ENCODE measurements at places on chromosomes 11 and 22.

DNA sequence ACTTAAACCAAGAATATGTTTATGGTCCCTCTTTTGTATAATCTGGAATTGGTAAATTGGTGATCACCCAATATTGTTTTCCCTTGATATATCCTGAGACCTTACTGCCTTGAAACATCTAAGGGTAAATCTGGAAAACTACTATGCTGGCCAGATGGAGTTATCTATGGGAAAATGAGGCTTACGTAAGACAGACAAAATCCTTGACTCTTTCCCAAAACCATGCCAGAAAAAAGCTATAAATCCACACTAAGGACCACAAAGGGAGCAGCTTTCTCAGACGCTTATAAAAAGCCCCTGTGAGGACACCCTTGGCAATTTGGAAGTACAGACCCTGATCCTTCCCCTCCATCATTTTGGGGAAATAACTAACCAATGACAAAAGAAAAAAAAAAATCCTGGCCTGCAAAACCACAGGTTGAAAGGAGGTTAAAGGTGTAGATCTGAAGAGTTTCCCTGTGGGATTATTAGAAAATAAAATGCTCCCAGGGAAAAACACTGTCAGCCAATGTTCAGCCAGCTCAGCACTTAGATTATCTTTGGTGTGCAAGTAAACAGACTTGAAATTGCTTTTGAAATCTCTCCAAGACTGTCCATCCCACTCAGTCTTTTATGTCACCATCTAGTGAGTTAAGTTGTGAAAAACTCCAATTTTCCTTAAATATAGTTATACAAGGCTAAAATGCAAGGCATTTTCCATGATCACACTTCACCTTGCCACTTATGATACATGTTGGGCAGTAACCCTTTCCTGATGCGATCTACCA lies 6.6 kb upstream of the AMBRA1 start:
- H3K36me3 ChIP-seq = 0 out of 2 replicates have a peak, but pooled peaks cover 8% of the 10 kb centered on the region
- H3K27me3 ChIP-seq = no peaks in the 10 kb centered on the region
- H3K4me3 ChIP-seq = no peak overlapping the region
- H3K27ac ChIP-seq = no peak overlapping the region
- no peaks in the 10 kb centered on the region for H3K4me1 ChIP-seq
- DNase-seq = no peak

DNA sequence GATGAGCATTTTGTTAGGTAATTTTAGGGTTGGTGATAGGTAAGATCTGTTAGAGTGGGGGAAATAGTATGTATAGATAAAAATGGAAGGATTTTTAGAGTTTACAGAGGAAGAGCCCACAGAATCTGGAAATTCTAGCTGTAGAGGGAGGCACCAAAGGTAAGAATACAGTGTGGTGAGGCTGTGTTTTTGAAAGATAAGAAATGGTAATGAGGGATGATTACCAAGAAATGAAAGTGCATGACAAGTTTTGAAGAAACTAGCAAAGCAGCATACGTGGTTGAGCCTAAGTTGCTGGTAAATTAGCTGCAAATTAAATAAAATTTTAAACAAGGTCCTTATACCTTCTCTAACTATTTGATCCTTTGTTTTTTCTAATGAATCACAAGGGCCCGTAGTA lies 14.6 kb upstream of the RASSF10 start:
- no peak overlapping the region for H3K4me3 ChIP-seq
- H3K27ac ChIP-seq = 0 out of 2 replicates have a peak overlapping the region, but pooled peaks have one; percentile 28
- H3K27me3 ChIP-seq = no peaks in the 10 kb centered on the region
- peaks cover 16% of the 10 kb centered on the region for H3K4me1 ChIP-seq

DNA sequence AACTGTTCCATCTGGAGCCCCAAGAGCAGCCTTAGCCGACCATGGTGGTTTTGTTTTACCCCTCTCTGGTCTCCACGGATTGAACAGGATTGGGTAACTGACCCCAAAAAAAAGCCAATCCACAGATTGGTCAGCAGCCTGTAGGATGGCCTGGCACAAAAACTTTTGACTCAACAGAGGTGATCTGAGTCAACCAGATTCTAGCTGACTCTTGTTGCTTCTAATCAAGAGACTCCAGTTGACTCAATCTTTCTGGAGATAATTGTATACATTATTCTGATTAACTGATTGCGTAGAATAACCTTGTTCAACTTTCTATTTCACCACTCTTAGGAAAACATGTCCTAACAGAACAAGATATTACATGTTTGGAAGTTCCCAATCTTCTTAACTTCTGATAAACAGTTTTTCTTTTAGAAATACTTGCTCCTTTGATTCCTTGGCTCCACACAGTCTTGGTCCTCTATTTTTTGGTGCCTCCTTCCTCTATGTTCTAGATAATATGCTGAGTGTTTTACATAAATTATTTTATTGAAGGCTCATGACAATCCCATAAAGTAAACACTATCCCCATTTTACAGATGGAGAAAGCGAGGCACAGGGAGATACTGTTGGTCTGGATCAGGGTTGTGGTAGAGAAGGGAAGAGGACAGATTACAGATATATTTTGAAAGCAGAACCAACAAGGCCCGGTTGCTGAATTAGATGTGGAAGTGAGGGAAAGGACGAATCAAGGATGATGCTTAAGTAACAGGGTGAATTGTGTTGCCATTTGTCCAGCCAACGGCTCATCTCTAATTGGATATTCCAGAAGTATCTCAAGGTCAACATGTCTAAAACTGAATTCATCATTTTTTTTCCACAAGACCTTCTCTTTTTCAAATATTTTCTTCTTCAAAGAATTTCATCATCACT lies 11.5 kb upstream of the ZC3H12C start:
- 0 out of 2 replicates have a peak, but pooled peaks cover 4% of the 10 kb centered on the region for H3K36me3 ChIP-seq
- no peak for DNase-seq
- no peaks in the 10 kb centered on the region for H3K27me3 ChIP-seq
- H3K27ac ChIP-seq = no peak overlapping the region
- H3K4me1 ChIP-seq = peaks cover 20% of the 10 kb centered on the region

GRCh38 chr11:126627421-126627820 lies 271.9 kb downstream of the ST3GAL4 start:
- DNase-seq = no peak
- H3K27me3 ChIP-seq = peaks cover 66% of the 10 kb centered on the region
- no peak overlapping the region for H3K27ac ChIP-seq
- H3K4me3 ChIP-seq = no peak overlapping the region
- no peaks in the 10 kb centered on the region for H3K36me3 ChIP-seq

GRCh38 chr11:17459236-17459896 lies 17.3 kb downstream of the ABCC8 start:
- H3K4me1 ChIP-seq = no peaks in the 10 kb centered on the region
- H3K36me3 ChIP-seq = no peaks in the 10 kb centered on the region

GRCh38 chr22:49091917-49092545 lies 735.6 kb downstream of the BRD1 start:
- no peak overlapping the region for H3K27ac ChIP-seq
- no peak overlapping the region for H3K4me3 ChIP-seq
- DNase-seq = no peak
- peaks cover 98% of the 10 kb centered on the region for H3K27me3 ChIP-seq
